ENCODE measurements at places on chromosomes 4 and X.

DNA sequence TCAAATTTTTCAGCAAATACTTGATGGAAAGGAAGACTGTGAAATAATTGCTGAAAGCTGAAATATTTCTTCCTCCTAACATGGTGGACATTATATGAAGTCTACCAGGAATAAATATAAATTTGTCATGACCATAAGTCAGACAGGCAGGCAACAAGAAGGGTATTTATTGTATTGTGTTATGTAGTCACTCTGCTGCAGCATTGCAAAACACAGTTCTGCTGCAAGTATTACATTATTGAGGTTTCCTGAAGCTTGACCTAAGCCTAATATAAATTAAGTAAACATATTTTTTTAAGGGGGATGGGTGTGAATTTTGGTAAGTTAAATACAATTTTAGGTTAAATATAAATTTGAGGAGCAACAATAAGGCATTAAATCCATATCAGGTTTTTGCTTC, 60.2 kb upstream of the MAOA start:
- no peak for DNase-seq

DNA sequence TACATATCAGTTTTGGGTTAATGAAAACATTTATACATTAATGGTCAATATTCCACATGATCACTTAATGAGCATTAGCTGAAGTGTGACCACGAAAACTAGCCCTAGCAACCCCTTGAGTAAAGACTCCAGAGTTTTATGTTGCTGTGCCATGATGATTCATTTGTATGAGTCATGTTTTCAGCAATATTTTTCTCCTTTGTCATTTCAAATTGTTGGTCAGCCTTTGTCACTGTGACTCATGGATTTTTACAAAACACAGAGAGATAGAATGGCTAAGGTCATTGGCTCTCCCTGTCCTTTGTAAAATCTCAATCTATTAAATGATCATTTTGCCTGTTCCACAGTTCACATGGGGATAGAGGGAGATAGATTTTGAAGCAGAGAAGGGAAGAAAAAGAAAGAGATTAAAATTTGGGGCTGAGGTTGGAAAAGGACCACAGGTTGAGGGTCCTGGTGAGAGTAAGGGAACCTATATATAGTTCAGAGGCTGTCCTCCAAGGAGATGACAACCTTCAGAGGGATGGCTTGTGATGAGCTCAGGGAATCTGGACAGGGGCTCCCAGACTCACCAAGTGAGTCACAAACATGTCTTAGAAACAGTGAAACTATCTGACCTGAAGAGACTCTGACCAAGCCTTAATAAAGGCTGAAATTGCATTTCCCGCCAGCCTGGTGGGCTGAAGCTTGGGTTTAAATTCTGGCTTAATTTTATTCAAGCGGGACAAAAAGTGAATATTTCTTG, 25.6 kb downstream of the NR0B1 start:
- no peak for DNase-seq

DNA sequence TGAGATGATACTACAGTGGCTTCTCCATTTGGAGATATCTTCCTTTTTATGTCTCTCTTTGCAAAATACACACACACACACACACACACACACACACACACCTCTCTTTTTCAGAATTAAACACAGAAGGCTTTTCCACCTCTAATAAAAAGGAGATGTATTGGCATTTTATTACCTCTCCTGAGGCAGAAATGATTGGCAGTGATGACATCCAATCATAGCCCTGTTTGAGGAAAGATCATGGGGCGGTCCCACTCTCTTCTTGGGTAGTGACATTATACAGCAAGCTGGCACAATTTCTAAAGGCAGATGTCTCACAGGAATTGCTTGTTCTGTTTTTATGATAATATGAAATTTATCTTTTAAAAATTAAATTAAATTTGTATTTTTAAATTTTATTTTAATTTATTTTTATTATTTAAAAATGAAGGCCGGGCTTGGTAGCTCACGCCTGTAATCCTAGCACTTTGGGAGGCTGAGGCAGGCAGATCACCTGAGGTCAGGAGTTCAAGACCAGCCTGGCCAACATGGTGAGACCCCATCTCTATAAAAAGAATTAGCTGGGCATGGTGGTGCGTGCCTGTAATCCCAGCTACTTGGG, 15.6 kb downstream of the CHRNA9 start:
- no peak for DNase-seq

DNA sequence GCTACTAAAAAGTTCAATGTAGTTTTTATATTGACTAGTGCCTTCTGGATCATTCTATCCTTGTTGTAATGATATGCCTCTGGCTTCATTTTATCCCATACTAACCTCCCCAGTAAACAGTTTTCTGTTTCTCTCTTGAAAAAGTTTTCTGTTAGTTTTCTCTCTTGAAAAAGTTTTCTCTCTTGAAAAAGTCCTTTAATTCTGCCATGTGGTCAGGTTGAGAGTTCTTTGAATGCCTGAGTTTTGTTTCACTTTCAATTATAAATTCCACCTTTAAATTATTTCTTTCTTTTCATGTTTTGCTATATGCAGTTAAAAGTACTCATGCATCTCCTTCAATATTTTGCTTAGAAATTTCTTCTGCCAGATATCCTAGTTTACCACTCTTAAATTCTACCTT, 1139.6 kb downstream of the STPG2 start:
- no peak for DNase-seq

GRCh38 chr4:99317354-99317753, 3.8 kb downstream of the ADH1B start:
- DNase-seq = no peak

DNA sequence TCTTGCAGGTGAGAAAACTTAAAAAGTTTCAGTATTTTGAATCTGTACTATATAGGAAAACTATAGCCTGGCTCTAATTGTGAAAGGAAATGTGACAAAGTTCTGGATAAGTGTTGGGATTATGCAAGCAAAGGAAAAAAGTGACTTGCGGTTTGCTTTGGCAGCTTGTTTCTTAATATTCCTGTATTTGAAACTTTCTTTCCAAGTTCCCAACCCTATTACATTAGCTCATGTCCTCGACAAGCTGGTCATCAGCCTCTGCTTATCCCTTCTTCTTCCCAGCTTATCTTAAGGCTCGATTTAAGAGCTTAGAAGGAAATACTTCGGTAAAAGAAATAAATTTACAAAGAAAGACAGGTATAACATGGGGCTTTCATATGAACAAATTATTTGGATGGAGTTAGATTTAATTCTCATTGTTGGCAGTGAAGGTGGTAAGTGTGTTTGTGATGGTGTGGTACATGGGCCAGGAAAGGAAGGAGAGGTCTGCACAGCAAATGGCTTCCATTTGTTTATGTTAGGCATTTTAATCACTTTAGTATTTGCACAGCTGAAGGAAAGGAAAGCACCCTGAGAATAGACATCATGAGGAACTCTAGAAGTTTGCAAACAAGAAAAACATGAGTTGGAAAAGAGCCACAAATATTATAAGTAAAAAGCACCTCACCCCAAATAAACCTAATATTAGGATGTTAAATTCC, 5.1 kb upstream of the MYOZ2 start:
- DNase-seq = no peak

GRCh38 chrX:130174045-130174704, 2.4 kb downstream of the RAB33A start:
- no peak for DNase-seq

DNA sequence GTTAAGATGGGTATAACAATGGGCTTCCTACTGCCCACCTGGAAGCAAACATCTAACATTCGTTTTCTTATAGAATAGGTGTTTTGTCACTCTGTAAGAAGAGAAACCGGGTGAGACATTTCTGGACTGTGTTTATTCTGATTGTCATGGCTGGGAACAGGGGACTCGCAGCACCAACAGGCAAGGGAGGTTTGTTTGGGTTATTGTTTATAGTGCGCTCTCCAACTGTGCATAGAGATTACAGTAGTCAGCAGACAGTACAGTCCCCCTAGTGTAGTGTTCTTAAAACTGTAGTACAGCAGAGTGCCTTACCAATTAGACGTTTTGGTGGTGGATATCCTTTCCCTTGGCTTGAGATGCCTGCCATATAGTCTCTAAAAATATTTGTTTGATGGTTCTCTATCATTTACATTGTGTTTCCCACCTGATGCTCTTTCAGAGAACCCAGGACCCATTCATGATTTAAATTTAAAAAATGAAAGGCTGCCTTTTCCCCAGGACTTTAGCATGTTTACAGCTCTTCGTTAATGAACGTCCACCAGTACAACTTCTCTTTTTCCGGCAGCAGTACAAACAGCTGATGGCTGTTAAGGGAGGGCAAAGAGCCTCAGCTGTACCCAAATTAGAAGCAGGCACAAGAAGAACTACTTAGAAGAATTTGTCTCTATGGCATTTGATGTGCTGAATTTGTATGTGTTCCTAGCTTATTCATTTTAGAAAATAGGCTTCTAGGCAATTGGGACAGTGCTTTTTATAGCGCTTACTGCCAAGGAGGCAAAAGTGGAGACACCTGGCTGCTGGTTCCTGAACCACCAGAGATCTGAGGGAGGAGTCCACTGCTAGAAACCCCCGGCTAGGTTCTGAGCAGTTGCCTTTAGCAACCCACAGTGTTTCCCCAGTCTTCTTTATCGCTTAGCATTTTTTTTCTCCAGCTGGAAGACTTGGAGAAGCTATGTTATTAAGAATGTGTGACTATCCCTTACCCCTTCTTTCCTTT, 1.0 kb upstream of the RNF150 start:
- DNase-seq = no peak

All from activated T-helper 9 cell treated with anti-CD3 and anti-CD28 coated beads, Interleukin-2, amount 50 U/mL, for 16 hours (primary cell).